SHP77 (cell line): ENCODE measurements at places on chromosomes 4 and X.
A peak's percentile ranks its signal among the peaks of the same experiment; 100 is the strongest.

DNA sequence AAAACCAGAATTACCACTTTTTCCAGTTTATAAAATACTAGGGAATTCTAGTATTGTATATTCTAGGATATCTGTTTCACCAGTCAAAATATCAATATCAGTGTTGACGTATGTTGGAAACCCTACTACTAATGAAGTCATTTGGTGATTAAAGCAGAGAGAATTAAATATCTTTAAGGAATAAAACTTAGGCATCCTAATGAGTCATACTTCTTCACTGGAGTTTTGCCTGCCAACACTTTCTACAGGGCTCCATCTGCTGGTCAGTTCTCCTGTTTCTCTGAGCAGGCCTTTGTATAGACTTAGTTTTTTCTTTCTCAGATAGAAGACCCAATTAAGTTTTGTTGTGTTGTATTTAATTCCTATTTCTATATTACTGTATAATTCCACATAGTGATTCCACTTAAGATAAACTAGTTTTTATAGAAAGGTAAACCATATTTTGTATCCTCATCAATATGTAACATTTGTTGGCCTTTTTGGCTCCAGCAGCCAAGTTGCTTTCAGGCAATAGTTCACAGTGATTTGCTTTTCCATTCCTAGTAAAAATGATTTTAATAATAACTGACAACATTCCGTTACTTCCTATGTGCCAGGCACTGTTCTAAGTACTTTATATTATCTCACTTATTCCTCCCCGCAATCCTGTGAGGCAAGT lies 3.5 kb downstream of the AP1AR start:
- no peak for DNase-seq

- DNase-seq: no peak
Measured at GRCh38 chr4:176321589-176321988, 1.8 kb downstream of the SPCS3 start.

- DNase-seq: peak; percentile 3
Measured at GRCh38 chrX:154369449-154370299, 4.8 kb downstream of the FLNA start.

DNA sequence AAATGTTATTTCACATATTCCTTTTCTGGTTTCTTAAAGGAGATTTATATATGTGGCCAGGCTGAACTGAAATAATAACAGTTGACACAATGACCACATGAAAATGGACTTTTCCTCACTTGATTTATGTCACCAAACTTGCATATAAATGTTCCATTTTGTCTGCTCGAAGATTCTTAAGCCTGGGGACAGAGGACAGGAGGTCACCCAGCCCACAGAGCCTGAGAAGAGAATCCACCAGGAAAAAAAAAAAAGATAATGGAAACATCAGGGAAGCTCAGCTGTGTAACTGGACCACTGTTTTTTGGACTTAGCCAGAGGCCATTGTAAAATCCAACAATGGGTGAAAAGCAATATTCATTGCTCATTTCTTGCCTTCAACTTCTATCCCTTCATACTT lies 359.0 kb upstream of the FGF16 start:
- DNase-seq: no peak

GRCh38 chr4:62512271-62512670 lies 1312.1 kb downstream of the ADGRL3 start:
- DNase-seq: no peak
